Placental epithelial cell (primary cell): ENCODE measurements at places on chromosomes 12 and 14. TPM values are rescaled to one million over a fixed set of nuclear protein-coding genes. Genes with fewer than 3 reads are reported as not detected.

The GPRC5D gene
- 0.22 TPM in 1 of 2 replicates, not detected in the other for total RNA-seq

The TAS2R14 gene
- total RNA-seq: 2.5 and 2.7 TPM in 2 replicates

The OTOGL gene
- not detected in 2 replicates for total RNA-seq

The TAS2R10 gene
- 0.33 and 1.6 TPM in 2 replicates for total RNA-seq

The HSP90B1 gene
- 476 and 530 TPM in 2 replicates for total RNA-seq

The CACNA2D4 gene
- 0.65 and 3.9 TPM in 2 replicates for total RNA-seq

The OR2AP1 gene
- total RNA-seq: not detected in 2 replicates

The DNAI7 gene
- total RNA-seq: 0.22 and 0.39 TPM in 2 replicates
